Lung (tissue), 17 donors: ENCODE measurements at places on chromosomes 3 and 15.

- no peak for DNase-seq
Measured at GRCh38 chr3:132641837-132642538, 17.6 kb downstream of the ACAD11 start.

GRCh38 chr3:34202975-34203374 is 404.5 kb downstream of the PDCD6IP start:
- no peak for DNase-seq

DNA sequence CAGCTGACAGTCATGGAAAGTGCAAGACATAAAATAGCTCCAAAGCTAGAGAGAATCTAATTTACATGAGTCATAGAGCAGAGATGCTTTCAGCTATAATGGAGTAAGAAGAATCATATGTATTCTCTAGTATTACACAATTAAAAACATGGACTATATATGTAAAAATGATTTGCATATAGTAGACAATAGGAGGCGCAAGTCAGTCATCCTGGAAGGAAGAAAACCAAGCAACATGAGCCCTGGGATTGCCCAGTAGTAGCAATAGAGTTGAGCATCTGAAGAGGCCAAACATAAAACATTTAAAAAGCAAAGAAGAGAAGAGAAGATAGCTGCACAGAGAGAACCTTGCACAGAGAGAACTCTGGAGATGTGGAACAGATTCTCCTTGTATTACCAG is 455.0 kb downstream of the EPHA3 start:
- DNase-seq, result no peak

DNA sequence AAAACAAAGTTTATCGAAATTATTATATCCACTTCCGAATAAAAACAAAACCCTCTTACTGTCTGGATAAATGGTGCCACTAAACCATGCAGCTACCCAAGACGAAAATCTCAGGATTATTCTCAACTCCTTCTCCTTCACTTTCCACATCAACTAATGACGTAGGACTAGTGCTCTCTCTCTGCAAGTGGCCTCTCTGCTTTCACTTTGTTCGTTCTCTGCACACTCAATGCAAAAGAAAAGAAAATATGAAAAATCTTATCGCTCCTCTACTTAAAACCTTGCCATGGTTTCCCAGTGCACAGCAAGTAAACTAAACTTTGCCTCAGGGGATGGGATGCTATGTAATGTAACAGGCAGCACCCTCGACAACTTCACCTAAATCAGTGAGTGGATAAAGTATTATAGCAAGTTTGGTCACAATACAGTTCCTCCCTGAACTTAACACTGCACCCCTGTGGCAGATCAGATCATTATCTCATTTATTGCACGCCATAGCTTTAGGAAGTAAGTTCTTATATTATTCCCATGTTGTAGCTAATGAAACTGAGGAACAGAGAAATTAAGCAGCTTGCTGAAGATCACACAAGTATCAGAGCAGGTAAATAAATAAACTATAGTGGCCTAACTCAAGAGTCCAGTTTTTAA is 262.7 kb upstream of the GADL1 start:
- no peak for DNase-seq

DNA sequence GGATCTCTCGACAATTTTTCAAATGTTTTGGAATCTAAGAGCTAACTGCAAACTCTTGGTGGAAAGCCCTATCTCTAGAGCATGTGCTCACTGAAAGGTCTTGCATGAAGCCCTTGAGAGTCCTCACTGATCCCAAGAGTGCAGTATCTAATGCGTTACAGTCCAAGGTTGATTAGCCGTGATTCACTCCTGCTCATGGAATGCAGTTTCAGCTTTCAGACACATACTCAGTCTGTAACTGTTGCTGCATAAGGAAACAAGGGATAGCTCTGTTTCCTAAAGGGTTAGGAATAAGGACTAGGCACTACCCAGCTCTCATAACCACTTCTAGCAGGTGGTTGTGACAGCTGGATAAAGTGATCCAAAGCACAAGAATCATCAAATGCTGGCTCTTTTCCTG is 687.4 kb upstream of the CFAP20DC start:
- no peak for DNase-seq

GRCh38 chr3:112561734-112562529 is at the start of the genes ATG3 and SLC35A5:
Gene ATG3 (minus strand): TSS chr3:112561962. CDS start chr3:112561528, 434 bp downstream.
Gene SLC35A5 (plus strand): TSS chr3:112562045. CDS start chr3:112563404, 1,359 bp downstream.
- peak; percentile 99 for DNase-seq

DNA sequence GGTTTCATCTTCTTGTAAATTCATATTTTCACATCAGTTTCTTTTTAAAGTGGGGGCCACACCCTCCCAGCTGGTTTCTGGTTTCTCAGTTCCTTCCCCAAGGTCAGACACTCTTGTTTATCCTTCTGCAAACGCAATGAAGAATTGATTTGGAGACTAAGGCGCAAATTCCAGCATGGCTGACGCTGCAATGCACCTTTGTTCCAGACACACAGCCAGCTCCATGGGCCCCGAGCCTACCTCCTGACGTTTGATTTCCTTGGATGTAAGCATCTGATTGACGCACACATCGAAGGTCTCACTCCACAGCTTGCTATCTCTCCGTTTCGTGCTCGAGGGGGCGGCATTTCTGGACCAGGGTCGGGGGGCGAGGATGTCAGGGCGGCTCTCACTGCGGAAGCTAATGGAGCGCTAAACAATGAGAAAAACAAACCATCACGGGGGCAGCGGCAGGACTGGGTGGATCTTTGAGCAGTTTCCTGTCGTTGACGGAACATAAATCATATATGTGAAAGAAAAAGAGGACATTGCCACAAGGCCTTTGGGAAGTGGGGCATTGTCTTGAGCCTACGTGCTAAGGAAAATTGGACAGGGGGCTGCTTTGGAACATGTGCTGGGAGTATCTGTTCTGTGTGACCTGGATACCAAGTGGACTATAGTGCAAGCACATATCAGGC is 46.9 kb downstream of the ARHGEF3 start:
- peak; percentile 50 for DNase-seq

GRCh38 chr3:133509488-133509887 is 64.0 kb upstream of the CDV3 start:
- DNase-seq, result no peak

- no peak for DNase-seq
Measured at GRCh38 chr15:94532226-94532625, 300.9 kb downstream of the MCTP2 start.

GRCh38 chr15:49370782-49371181 is 52.3 kb upstream of the FGF7 start:
- peak; percentile 39 for DNase-seq

GRCh38 chr15:29018120-29018805 is 132.5 kb downstream of the APBA2 start:
- no peak for DNase-seq

GRCh38 chr15:76289582-76289981 is 21.7 kb downstream of the ETFA start:
- DNase-seq, result no peak

GRCh38 chr3:39911465-39912309 is 102.3 kb downstream of the MYRIP start:
- no peak for DNase-seq

GRCh38 chr3:140933552-140933951 is 8.1 kb upstream of the SLC25A36 start:
- DNase-seq, result no peak

DNA sequence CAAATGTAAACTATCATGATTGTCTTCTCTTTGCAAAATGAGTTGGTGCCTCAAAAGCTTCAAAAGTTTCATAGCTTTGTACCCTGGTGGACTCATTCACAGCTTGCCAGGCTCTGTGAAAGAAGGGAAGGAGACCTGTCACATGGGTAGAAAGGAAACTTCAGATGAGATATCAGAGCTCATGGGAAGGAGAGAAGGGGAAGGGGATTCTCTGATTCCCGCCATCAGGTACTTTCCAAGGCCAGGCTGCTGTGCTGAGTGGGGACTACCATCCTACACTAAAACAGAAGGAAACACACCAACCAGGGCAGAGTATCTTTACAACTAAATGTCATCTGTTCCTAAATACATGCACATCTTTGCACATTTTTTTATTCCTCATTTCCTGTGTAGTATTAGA is 9.2 kb downstream of the ILDR1 start:
- no peak for DNase-seq
